ENCODE measurements at places on chromosomes 1 and 21.

GRCh38 chr1:33130297-33130696 is 49.3 kb downstream of the AZIN2 start:
- no peak for DNase-seq

- no peak for DNase-seq
Observed at GRCh38 chr1:25021591-25022215, 91.6 kb upstream of the RUNX3 start.

GRCh38 chr1:24424207-24424606 is 8.6 kb downstream of the NIPAL3 start:
- no peak for DNase-seq

DNA sequence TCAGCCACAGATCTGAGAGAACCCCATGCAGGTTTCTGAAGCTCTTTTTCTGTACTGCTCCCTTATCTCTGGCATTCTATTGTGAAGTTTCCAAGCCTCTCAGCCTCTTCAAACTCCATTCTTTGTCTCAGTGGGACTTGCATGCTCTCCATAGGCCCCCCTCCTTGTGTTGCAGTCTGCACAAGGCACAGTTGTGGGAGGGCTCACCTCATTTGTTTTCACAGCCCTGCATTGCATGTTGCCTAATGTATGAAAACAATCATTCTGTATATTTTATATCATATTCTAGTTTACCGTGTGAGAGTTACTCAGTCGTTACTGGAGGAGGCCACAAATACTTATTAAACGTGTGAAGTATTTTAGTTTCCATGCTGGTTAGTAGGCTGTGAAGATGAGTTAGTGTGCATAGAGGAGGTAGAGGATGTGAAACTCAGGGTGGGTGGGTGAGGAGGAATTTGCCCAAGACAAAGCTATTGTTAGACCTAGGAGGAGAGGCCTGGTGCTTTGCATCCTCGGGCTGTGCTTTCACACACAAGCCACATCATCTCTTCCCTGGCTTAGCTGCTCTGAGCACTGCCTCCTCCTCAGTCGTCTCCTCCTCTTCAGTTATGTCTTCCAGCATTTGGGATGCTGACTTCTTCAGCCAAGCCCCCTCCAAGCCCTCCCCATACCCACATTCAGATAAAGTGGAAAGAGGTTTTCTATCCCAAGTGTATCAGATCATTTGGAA is 7.8 kb upstream of the CHI3L2 start:
- no peak for DNase-seq

DNA sequence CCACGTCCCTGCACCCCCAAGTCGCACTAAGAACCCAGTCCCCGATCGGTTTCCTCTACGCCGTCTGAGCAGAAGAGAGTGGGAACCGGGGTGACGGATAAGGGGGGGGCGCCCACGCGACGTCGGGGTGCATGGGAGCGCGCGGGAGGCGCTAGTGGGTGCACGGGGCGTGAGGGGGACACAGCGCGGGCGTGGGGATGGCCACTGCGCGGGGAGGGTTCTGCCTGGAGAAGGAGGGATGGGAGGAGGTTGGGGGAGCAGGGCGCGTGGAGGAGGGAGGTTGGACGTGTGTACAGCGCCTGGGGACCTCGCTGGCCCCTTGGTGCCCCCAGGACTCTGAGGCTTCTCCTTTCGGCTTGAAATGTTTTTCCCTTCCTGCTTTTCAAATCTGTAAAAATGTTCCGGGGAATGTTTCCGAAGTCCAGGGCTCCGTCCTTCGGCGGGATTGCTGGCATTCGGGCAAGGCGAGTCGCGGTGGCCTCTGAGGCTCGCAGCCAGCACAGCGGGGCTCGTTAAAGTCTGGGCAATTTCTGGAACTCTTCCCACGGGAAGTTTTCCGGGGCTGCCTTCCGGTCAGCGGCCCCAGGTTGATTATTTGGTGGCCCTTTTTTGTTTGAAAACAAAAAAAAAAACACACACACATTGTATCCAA is 13.1 kb downstream of the RNF220 start:
- no peak for DNase-seq

DNA sequence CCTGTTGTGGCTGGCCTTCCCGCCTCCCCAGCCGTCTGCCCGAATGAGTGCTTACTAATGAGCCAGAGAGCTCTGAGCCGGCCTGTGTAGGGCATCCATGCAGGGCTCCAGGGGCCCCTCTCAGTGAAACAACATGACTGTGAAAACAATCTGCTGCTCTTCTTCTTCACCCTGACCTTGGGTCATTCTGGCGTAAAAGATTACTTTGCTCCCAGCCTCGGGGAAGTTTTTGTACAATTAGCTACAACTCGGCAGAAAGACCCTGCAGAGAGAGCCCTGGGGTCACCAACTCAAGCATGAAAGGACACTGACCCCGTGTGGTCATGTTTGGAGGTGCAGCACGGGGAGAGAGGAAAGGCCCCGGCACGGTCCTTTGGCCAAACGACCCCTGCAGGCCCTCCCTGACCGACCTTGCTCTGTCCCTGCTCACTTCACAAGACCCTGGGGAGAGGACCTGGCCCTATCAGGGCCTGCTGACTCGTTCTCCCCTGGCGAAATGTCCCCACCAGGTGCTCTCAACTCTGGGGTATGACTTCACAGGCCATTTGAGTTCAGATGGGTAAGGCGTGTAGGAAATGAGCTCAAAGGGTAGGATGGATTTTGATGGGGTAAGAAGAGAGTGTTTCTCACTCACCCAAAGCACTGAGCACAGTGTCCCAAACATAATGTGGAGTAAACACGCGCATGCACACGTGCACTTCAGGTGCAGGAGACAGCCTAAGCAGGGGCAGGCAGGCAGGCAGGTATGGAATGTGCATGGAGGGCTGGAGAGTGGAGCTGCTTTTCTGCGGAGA is 22.9 kb upstream of the FAM20B start:
- DNase-seq, result peak; percentile 49

GRCh38 chr1:201059401-201059800 is 35.9 kb upstream of the KIF21B start:
- no peak for DNase-seq

- peak; percentile 39 for DNase-seq
Observed at GRCh38 chr1:201480231-201481003, 11.4 kb upstream of the PHLDA3 start.

GRCh38 chr1:44775930-44776729 is 790 bp downstream of the RPS8 start:
- DNase-seq, result no peak

DNA sequence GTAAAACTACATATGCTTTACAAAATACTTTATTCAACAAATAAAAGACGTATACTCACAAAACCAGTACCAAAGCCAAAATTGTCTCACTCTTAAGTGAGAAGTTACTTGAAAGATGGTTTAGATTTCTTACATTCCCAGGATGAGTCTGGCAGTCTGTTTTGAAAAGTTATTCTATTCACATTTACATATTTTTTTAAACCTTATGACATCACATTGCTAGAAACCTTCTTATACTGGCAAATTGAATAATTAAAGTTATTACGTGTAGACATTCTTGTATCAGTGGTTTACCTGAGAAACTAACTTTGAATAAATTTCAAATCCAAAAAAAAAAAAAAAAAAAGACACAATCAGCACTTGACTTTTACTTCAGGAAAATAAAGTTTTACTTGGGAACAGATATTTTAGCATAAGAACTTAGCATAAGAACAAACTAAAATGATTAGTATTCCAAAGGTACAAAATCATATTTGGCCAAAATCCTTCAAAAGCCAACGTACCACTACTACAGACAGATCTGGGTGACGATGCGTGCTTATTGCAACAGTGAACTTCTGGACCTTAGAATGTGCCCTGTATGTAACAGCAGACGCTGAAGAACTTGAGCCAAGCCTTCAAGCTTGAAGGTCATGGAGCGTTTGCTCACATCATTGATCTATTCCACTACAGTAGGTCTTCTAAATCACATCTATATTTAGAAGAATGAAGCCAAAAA is 2.5 kb downstream of the CDC42BPA start:
- no peak for DNase-seq

GRCh38 chr1:76374086-76374485 is 299.5 kb downstream of the ST6GALNAC3 start:
- DNase-seq, result no peak

DNA sequence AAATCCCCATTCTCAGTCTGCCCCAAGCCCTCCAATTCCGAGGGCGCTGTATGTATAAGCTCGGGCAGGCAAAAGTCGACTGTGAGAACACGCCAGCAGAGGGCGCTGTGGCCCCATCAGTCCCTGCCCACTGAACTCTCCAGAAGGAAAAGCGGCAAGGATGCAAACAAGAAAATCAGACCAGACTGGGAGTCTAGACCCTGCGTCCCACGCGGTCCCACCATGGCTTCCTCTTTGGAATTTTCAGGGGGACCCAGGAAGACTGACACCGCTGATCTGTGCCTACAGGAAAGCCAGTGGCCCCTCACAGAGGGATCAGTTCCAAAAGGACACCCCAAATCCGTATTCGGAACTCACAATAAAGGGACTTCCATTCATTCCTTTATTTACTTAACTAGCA is 19.5 kb downstream of the TEX35 start:
- peak; percentile 57 for DNase-seq

DNA sequence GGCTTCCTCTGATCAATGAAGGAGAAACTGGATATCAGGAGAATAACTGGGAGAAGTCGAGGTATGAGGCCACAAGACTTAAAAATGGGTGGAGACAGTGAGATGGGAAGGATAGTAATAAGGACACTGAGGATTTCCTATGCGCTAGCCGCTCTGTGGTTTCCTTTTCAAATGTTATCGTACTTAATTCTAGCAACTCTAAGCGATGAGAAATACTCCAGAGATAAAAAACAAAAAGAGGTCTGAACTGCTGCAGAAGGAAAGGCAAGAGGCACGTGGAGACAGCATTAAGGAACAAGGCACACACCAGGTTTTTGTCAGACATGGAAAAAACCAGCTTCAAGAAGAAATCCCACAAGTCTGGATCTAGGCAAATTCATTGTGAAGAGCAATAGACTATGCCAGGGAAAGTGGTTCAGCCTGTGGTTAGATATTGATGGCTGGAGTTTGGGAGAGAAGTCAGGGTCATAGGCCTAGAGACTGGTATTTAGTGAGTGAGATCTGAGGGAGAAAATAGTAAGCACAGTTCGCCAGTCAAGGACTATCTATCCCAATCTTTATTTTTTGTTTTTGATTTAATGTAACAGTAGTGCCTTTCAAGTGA is 5.3 kb downstream of the CLCA2 start:
- no peak for DNase-seq

GRCh38 chr1:36869054-36869453 is 165.3 kb downstream of the GRIK3 start:
- DNase-seq, result no peak

Measured in stimulated activated CD8-positive, alpha-beta memory T cell treated with anti-CD3 and anti-CD28 coated beads, Interleukin-12 subunit alpha, Interleukin-12 subunit beta, amount 100 ng/mL, for 1 hour (primary cell).